ENCODE measurements at places on chromosomes 1 and 21.

GRCh38 chr1:51708911-51709760 lies 92.2 kb downstream of the OSBPL9 start:
- DNase-seq, result no peak

GRCh38 chr1:186063091-186063657 lies 311.9 kb downstream of the TPR start:
- DNase-seq, result no peak

GRCh38 chr1:74681001-74681400 lies 7.4 kb upstream of the ERICH3 start:
- DNase-seq, result no peak

GRCh38 chr1:47409311-47410067 lies 6.6 kb upstream of the FOXE3 start:
- no peak for DNase-seq

DNA sequence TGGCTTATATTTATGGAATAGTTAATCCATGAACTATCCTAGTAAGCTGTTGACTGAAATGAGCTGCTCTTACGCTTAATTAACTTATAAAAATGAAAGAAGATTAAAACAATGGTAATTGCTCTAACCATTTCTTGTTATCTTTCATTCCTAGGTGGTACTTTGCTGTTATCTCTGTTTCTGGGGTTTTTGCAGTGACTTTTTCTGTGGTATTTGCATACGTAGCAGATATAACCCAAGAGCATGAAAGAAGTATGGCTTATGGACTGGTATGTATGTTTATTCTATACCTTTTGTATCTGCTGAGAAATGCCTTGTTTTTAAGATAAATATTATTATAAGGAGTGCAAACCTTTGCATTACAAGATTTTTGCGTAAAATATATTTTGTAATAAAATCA lies 71.0 kb downstream of the SASS6 start:
- DNase-seq, result no peak

- no peak for DNase-seq
These were observed 75.0 kb downstream of the PBX1 start for GRCh38 chr1:164633997-164634396.

- DNase-seq, result no peak
These were observed 5.8 kb downstream of the CELSR2 start for GRCh38 chr1:109255097-109255651.
